ENCODE measurements at places on chromosomes 4 and X. TPM values are rescaled to one million over a fixed set of nuclear protein-coding genes. Genes with fewer than 3 reads are reported as not detected.

Gene CLDN34
- not detected for total RNA-seq

Gene SPIN2B
- total RNA-seq: 14.6 TPM

Gene GRIPAP1
- 39.5 TPM for total RNA-seq

Gene ADGRG2
- total RNA-seq: 1.3 TPM

Gene ATOH1
- 75.1 TPM for total RNA-seq

Gene BEX2
- total RNA-seq: 5.5 TPM

Gene PPEF2
- total RNA-seq: 0.43 TPM

Gene CCDC160
- total RNA-seq: not detected

Gene NFXL1
- total RNA-seq: 14.1 TPM

Gene MAGEA1
- total RNA-seq: not detected

Gene TRIM60
- not detected for total RNA-seq

Gene IL9R
- 1.0 TPM for total RNA-seq

Gene GLRA2
- total RNA-seq: 1.5 TPM

Gene TLR7
- 1.7 TPM for total RNA-seq

Gene STOX2
- 10.9 TPM for total RNA-seq

Gene CDS1
- total RNA-seq: 39.2 TPM

Gene KDM6A
- 24.0 TPM for total RNA-seq

Gene CLGN
- 1.5 TPM for total RNA-seq

Gene ALB
- not detected for total RNA-seq

Gene IL3RA
- 11.6 TPM for total RNA-seq

Data from mucosa of descending colon (tissue), 3 donors.